ENCODE measurements at places on chromosomes 1 and 21.

DNA sequence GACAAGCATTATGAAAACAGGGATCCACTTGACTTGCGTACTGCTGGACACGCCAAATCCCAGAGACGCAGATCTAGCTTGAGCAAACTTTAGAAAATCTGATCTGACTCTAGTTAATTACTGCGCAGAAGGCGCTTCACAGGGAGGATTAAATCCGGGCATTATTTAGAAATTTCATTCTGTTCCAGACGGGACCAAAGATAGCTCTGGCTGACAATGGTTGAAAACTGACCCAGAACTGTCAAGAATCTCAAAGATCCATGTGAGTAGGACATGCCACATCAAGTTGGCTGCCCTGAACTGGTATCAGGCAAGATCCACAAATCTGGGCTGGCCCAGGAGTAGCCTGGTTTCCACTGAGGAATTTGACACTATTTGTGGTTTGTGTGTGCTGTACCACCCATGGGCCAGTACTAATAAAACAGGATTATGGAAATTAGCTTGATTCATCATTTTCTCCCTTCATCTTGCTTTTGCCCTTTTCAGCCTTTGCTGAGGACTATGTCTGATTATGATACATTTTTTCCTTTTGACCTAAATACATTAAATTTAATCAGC is 171.0 kb downstream of the VAV3 start:
- no peak for DNase-seq

- no peak for DNase-seq
Measured at GRCh38 chr1:228768355-228769000, 33.2 kb downstream of the RHOU start.

- DNase-seq, result peak; percentile 95
Measured at GRCh38 chr1:184743062-184743756, 11.4 kb downstream of the EDEM3 start.

GRCh38 chr1:47529520-47530098 is 91.8 kb downstream of the FOXD2 start:
- peak; percentile 23 for DNase-seq

GRCh38 chr1:66968574-66968973 is 43.8 kb downstream of the MIER1 start:
- DNase-seq, result no peak

DNA sequence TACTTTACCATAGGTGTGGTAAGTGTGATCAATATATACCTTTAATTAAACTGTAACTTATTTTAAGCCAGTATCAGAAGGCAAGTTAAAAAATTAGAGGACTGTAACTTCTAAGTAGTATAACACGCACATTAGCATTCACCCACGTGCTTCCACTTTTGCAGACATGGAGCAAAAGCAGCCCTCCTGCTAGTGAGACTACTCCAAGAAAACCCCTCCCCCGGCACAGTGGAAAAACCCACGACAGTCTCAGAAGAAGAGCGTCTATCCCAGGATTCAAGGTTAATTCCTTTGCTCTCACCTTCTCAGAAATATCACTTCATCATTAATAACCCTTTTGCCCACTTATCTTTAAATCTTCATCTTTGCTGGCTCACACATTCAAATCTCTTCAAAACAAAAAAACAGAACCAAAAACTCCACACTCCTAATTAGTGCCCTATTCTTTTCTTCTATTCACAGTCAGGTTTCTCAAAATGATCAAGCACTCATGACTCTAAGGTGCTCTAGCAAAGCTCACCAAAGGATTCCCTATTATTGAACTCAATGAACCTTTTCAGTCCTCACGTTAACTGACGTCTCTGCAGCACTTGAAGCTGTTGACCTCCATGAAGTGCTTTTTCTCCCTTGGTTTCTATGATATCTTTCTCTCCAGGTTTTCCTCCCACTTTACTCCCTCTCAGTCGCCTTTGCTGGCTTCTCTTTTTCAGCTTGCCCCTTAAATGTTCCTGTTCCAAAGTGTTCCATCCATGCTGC is 213.5 kb downstream of the SMYD3 start:
- no peak for DNase-seq

- DNase-seq, result no peak
Measured at GRCh38 chr21:45497846-45498645, 44.2 kb downstream of the SLC19A1 start.

- DNase-seq, result no peak
Measured at GRCh38 chr21:41357546-41357945, 4.3 kb upstream of the MX2 start.

- DNase-seq, result no peak
Measured at GRCh38 chr1:23984417-23985186, 4.5 kb upstream of the SRSF10 start.

DNA sequence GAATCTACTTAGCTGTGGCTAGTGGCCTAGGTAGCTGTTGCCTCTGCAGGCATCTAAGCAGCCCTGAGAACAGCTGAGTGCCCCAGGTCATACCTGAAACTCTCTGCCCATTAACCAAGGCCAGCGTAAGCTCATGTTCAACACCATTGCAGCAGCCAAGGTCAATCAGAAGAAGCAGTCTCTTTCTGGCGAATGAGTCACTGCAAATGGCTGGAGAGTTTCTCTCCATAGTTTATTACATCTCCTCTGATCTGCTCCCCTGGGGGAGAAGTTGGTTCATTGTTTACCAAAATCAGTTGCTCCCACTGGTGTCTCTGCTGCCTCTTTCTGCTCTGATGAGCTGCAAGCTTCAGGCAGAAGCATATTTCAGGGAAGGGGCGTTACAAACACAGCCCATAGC is 6.9 kb upstream of the BCL9 start:
- DNase-seq, result no peak

GRCh38 chr21:32392299-32392879 is 423 bp downstream of the URB1 start:
- DNase-seq, result peak; percentile 43

DNA sequence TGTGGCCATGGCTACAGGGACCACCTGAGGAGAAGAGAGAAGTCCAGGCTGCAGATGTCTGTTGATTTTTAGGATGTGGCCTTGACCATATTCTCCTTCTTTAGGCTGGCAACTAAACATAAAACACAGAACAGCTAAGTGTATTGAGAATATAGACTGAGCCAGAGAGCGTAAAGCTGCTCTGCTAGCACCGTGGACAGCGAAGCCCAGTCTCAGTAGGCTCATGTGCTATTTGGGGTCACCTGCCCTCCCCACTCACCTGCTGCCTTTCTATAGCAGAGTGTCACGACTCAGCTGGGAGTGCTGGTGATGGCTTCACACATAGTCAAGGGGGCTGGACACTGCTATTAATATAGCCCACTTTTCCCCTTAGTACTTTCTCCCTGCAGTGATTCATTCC is 278.5 kb downstream of the KCNH1 start:
- DNase-seq, result no peak

DNA sequence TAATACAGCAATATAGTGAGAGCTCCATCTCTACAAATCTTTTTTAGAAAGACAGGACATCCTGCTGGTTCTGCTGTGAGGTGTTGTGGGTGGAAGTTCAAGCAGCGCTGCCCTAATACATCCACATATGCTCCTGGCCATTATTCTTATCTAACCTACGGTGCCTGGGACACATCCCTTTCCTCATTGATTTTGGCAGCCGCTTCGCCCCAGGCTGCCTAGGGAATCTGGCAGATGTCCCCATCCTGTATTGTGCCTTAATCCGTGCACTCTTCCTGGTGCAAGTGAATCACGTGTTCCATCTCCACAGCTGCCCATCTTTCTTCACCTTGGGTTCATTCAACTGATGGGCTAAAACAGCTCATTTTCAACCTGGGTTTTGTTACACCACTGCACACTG is 3.1 kb upstream of the UBE2G2 start:
- no peak for DNase-seq

GRCh38 chr1:77336729-77337128 is 54.9 kb downstream of the AK5 start:
- no peak for DNase-seq

- no peak for DNase-seq
Measured at GRCh38 chr1:193412748-193413147, 226.3 kb upstream of the B3GALT2 start.

DNA sequence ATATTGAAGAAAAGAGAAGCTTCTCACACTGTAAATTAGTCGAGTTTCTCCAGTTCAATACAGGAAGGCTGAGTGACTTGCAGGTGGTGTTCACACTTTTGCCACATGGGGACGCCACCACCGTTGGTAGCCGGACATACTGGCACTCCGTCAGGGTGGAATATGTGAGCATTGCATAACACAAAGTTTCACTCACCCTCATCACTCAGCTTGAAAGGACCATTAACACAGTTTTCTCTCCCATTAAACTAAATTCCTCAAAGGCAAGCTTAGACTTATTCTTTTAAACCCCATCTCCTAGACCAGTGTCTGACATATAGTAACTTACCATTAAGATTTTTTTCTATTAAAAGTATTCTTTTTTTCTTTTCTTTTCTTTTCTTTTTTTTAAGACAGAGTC is 105.3 kb upstream of the SERBP1 start:
- DNase-seq, result peak; percentile 42

DNA sequence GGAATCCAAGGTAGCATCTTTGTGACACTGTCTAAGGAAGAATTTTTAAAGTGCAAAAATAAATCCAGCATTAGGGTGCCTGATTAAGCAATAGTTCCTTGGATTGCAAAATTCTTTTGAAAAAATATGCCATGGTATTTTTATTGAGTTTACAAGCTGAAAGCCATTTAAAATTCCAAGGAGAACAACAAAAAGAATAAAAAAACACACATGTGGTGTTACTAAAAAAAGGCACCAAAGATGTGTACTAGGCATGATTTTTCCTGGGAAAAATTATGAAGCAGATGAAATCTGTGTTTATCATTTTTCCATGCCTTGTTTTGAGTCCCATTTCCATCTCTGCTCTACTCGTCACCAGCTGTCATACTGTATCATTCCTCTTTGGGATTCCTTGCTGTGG is 157.0 kb upstream of the ZNHIT6 start:
- DNase-seq, result no peak

DNA sequence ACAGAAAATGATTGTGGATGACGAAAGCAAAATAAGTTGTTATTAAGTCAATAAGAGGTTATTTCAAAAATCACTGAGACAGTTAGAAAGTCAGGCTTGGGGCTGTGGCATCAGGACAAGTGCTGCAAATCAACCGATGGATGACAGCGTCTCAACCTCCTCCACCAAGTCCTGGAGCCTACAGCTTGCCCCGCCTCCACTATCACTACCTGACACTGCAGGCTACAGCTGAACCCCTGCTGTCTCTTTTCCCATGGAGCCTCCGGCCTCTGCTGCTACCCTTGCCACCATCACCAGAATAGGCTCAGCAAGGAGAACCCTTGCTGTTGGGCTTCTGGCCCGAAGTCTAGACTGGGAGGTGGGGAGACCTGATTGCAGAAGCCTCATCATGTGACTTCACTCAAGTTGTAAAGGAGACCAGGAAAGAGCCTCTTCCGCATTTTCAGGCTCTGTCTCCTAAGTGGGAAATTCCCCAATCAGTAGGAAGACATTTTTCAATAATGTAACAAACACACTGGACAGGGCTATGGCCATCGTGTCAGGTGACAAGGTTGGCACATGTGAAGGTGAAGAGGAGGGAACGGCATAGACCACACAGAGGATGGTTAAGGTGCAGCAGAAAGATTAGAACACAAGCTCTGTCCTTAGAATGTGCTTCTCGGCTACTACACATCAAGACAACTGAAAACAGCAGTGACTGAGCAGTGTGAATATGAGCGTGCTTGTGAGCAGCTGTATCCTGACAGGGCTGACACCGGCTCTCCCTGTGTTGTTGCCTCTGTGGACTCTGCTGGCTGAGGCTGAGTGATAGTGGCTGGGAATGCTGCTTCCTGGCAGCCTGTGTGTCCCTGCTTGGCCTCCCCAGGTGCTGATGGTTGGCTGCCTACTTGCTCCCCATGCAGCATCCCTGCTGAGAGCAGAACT is 660.7 kb downstream of the PTPRU start:
- DNase-seq, result no peak

DNA sequence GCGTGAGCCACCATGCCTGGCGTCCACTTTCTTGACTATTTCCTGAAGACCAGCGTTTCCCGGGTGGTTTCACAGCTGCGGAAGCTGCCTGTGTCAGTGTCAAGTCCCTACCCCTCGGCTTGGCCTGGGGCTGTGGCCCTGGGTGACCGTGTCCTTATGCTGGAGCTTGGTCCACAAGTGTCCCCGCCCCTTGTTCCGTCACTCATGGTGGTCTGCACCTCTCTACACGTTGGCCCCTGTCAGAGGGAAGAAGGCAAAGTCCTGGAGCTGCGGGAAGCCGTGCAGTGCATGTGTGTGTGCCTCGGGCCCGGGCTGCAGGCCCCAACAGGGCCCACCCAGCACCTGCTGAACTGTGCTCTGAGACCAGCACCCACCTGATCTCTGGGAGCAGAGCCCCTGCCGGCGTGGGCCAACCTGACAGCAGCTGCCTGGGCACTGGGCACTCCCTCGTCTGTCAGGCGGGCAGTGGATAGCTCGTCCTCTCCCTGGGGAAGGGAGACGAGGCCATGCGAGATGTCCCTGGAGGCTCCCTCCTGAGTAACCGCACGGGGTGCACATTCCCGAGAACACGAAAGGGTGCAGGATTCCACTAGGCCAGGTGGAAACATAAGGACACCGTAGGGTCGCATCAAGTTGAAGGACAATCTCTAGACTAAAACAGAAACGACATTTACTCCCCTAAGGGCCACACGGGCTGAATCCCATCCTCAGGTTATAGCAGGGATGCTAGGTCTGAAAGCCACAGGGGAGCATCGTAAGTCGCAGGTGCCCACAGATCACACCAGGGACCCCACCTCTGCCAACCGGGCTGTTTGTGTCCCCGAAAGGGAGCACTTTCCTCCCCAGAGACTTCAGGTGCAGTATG is 2.4 kb upstream of the C1orf159 start:
- no peak for DNase-seq

GRCh38 chr1:176205332-176205914 is 1.7 kb downstream of the COP1 start:
- no peak for DNase-seq

- no peak for DNase-seq
Measured at GRCh38 chr1:156922986-156923669, 2.7 kb downstream of the LRRC71 start.

- DNase-seq, result peak; percentile 60
Measured at GRCh38 chr1:111592389-111593361, 26.9 kb upstream of the RAP1A start.

DNA sequence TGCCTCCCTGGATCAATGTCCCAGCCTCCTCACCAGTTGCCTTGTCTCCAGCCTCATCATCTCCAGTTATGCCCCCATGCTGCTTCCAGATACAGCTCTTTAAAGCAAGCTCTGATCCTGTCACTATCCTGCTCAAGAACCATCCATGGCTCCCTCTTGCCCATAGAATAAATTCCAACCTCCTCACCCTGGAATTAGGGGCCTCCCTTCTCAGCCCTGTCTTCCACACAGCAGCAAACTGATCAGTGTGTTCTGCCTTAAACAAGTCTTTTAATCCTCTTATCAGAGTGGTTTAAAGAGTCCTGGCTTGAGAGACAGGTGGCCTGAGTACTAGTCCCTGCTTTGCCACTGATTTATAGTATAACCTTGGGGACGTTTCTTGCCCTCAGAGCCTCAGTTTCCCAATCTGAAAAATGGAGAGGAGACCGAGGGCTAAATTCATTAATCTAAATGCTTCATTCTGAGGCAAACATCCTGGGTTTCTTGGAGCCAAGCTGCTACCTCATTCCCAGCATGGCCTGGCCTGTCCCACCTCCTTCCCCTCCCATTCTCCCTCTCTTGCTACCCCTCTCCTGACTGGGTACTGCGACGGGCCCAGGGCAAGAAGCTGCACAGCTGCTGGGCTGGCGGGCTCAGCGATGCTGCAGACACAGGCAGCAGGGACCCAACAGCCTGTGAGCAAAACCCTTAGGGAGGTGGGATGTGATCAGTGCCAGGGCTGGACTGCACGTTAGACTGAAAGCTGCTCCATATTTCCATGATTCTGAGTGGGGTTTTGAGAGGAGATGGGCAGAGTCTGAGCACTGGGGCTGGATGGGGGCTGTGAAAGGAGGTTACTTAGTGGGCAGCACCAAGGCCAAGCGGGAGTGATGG is 221.4 kb downstream of the PTPRU start:
- DNase-seq, result no peak

Measured in MM.1S (cell line).